ENCODE measurements at places on chromosomes 6 and 20.
A peak's percentile ranks its signal among the peaks of the same experiment; 100 is the strongest.

DNA sequence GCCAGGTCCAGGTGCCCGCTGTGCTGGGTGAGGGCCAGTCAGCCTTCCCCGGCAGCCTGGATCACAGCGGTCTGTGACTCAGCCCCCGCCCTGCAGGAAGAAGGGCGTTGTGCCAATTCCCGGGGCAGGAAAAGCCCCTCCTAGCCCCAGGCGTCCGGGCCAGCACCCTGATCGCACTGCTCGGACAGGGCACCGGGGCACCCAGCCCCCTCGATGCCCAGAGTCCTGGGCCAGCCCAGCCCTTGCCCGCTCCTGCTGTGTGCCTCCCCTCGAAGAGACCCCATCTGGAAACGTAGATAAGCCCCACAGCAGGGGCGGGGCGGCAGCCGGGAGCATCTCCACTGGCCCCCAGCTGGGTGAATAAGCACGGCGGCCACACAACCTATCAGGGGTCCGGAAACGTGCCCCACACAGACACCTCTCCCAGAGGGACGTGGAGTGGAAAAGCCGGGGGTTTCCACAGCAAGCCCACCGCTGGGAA lies 9.9 kb downstream of the LAMA5 start:
- no peak for DNase-seq

- DNase-seq: no peak
Observed at GRCh38 chr6:166008441-166009369, 158.9 kb downstream of the TBXT start.

DNA sequence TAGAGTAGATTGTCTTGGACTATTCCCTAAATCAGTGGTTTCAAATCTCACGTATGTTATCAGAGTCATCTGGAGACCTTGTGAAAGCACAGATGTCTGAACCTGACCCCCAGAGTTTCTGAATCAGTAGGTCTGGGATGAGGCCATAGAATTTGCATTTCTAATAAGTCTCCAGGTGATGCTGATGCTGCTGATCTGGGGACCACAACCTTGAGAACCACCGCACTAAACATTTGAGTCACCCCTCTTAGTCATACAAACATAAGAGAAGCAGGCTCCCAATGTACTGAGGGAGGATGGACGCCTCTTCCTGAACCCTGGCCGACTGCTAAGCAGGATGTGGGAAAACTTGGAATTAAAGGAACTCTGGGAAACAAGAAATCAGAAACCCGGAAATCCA lies 187.8 kb upstream of the PRDM1 start:
- no peak for DNase-seq

GRCh38 chr20:42336576-42336975 lies 718.4 kb upstream of the CHD6 start:
- DNase-seq: no peak

- no peak for DNase-seq
Observed at GRCh38 chr20:58822748-58823730, 27.7 kb downstream of the GNAS-AS1 start.

DNA sequence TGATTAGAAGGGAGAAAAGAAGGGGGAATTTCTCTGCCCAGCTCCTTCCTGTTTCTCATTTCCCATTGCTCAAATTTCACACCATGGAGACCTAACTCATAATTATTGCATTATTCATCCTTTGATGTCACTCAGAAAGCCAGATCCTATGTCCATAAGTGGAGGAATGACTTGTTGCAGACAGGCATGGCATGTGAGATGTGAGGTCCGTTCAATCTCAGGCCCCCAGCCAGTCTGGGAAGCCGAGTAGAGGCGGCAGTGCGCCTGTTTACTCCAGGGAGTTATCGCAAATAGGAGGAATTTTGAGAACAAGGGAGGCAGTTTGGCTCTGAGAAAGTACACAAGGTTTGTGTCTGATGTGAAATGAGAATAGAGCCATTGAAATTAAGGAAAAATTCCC lies 26.9 kb upstream of the MOCS1 start:
- DNase-seq: no peak

GRCh38 chr20:57813509-57814269 lies 103.9 kb upstream of the PMEPA1 start:
- DNase-seq: no peak

GRCh38 chr20:46681032-46681854 lies 8.0 kb downstream of the TP53RK start:
- DNase-seq: no peak

DNA sequence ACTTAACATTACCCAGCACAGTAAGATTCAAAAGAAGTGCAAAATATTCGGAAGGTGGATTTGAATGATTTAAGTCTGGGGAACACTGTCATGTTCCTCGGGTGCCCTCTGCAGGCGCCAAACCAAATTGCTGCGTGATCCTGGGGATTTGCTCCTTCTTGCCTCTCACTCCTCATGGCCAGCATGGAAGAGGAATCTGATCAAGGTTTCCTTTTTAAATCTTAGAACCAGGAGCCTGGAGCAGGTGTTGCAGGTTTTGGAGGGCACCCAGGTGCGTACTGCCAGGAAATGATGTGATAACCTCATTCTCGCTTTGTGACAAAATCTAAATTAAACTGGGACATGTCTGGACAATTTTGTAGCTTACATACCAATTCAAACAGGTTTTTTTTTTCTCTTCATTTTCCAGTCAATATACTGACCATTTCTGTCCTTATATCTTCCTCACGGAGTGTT lies 8.1 kb upstream of the PFDN4 start:
- DNase-seq: peak; percentile 16

DNA sequence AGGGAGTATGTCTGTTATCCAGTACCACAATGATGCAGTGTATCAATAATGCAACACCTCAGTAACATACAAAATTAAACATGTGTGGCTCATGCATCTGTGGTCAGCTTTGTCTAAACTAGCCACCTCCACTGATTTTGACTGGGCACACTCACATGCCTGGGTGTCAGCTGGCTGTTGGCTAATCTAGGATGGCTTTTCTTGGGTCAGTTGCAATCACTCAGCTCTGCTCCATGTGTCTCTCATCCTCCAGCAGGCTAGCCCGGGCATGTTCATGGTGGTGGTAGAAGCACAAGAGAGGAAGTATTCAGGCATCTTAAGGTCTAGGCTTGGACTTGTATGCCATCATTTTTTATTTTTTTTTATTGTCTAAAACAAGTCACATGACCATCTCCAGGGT lies 59.3 kb upstream of the JAG1 start:
- DNase-seq: no peak

GRCh38 chr20:39941245-39941644 lies 747.8 kb downstream of the MAFB start:
- no peak for DNase-seq

- DNase-seq: no peak
Observed at GRCh38 chr6:36850021-36850420, 10.8 kb upstream of the CPNE5 start.

- no peak for DNase-seq
Observed at GRCh38 chr6:72464791-72465691, 156.8 kb upstream of the KCNQ5 start.

- DNase-seq: no peak
Observed at GRCh38 chr6:47655719-47656595, 42.4 kb upstream of the ADGRF4 start.

- no peak for DNase-seq
Observed at GRCh38 chr6:167806061-167806700, 20.5 kb upstream of the AFDN start.

DNA sequence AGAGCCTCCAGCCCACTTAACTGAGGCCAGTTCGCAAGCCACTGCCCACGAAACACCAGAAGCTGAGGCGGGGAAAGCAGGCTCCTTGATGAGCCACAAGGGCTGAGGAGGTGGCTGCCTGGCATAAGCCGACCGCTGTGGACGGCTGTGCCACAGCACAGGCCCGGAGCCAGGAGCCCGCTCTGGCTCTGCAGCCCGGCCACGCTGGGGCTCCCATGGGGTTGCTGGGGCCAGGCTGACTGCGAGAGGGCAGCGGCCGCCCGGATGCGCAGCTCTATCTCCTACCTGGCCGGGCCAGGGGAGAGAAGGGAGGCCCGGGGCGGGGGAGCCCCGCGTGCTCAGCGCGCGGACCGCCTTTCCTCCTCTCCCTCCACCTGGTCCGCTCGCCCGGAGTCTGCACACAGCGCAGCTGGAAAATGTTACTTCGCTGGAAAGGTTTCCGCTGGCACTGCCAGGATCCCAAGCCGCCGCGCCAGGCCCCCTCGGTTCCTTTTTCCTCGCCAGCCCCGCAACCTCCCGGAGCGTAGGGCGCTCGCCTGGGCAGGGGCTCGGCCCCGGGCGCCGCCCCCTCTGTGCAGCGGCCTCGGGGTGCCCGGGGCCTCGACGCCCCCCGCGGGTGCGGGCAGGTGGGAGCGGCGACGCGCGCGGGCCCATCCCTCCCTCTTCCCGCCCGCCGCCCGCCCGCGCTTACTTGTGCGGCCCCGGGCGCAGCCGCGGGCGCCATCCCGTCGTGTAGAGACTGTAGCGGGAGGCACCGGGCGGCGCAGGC lies 657 bp downstream of the EMILIN3 start:
- DNase-seq: no peak

DNA sequence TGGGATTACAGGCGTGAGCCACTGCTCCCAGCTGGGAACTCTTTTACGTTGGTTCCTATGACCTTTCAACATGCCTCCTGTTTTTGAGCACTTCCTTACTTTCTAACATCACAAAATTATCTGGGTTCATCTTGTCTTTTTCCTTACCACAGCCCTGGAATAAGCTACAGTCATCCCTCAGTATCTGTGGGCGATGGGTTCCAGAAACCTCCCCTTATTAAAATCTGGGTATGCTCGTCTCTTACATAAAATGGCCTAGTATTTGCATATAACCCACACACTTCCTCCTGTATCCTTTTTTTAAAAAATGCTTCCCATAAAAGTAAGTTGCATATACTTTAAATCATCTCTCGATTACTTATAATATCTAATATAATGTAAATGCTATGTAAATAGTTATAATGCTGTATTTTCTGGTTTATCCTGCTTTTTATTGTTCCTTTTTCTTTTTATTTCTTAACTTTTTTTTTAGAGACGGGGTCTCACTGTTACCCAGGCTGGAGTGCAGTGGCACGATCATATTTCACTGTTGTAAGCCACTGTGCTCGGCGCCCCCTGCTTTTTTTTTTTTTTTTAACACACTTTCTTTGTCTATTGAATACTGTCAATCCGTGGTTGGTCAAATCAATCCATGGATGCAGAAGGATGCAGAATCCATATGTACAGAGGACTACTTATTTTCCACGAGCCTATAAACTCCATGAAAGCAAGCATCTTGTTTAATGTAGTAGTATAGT lies 9.2 kb downstream of the RPF2 start:
- DNase-seq: no peak

- no peak for DNase-seq
Observed at GRCh38 chr20:25197870-25198190, 2.3 kb downstream of the ENTPD6 start.

- DNase-seq: no peak
Observed at GRCh38 chr6:129709196-129709768, 695 bp downstream of the ARHGAP18 start.

GRCh38 chr20:58647796-58648501 lies 3.1 kb upstream of the STX16 start:
- DNase-seq: no peak

GRCh38 chr6:25035512-25036435 lies 100.0 kb upstream of the RIPOR2 start:
- DNase-seq: no peak

GRCh38 chr6:52728394-52728793 lies 34.9 kb downstream of the GSTA2 start:
- DNase-seq: no peak

GRCh38 chr6:78492351-78493017 lies 374.9 kb upstream of the IRAK1BP1 start:
- DNase-seq: no peak

- DNase-seq: no peak
Observed at GRCh38 chr6:148980234-148980633, 233.4 kb downstream of the UST start.

- DNase-seq: no peak
Observed at GRCh38 chr20:14093652-14094051, 98.3 kb downstream of the MACROD2 start.

GRCh38 chr20:50980071-50980681 lies 21.6 kb downstream of the MOCS3 start:
- DNase-seq: no peak

DNA sequence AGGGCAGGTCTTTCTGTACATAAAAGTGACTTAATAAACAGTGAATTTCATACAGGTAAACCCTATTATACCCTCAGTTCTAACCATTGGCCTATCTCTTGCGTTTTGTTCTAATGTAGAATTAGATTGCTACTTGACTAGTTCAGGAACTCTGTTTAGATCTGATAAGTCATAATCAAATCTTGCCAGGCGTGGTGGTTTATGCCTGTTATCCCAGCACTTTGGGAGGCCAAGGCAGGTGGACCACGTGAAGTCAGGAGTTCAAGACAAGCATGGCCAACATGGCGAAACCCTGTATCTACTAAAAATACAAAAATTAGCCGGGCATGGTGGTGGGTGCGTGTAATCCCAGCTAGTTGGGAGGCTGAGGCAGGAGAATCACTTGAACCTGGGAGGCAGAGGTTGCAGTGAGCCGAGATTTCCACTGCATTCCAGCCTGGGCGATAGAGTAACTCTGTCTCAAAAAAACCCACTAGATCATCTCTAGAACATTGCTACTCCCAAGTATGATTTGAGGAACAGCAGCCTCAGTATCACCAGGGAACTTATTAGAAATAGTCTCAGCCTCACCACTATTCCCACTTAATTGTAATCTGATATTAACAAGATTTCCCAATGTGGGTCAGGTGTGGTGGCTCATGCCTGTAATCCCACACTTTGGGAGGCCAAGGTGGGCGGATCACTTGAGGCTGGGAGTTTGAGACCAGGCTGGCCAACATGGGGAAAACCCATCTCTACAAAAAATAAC lies 12.2 kb downstream of the GTPBP2 start:
- DNase-seq: no peak

- no peak for DNase-seq
Observed at GRCh38 chr6:89310929-89311328, 4.2 kb downstream of the GABRR2 start.

- no peak for DNase-seq
Observed at GRCh38 chr6:138222901-138223546, 4.7 kb upstream of the PBOV1 start.

DNA sequence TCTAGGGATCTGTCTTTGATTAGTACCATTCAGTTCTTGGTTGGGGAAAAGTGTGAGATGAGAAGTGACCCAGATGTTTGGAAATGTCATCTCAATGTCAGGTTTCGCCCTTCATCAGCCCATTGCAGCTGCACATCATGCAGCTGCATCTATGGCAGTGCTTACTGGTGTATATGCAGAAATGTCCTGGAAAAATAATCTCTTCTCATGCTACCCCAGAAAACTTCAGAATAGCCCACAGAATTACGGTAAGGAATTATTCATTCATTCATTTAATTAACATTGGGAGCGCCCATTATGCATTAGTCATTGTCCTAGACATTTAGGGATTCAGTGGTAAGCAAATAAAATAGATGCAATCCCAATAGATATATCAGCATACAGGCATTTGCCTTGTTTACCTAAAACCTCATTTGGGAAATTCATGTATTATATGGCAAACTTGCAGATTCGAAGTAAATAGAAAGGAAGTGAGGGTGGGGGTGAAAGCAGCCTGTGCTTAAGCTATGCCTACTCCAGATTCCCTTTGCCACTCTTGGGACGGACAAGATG lies 89.2 kb downstream of the PDE7B start:
- no peak for DNase-seq

Measured in stimulated activated CD8-positive, alpha-beta memory T cell treated with anti-CD3 and anti-CD28 coated beads, Interleukin-15, amount 100 ng/mL, for 4 hours (primary cell).